Stimulated activated CD4-positive, alpha-beta T cell treated with anti-CD3 and anti-CD28 coated beads, Interleukin-1b, Interleukin-23, amount 100 ng/mL, for 24 hours (primary cell): ENCODE measurements at places on chromosomes 6 and 20.

GRCh38 chr6:26485112-26485780, 14.9 kb upstream of the BTN1A1 start:
- no peak for DNase-seq

- DNase-seq, result no peak
Observed at GRCh38 chr20:40160097-40160550, 528.9 kb downstream of the MAFB start.

DNA sequence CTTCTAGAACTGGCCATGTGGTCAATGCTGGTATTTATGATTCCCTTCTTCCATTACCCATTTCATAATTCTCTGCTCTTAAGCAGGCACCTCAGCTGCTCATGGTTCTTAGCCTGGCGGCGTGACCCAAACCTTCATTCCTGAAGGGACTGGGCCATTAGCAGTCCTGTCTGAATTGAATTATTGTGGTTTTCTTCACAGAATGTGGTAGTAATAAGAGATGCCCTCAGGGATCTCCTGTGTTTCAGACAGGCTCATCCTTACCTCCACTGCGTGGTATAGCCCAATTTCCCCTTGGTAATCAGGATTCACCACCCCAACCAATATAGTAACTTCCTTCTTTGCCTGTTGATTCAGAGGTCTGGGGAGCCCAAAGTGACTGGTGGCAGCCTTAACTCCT, 37.6 kb downstream of the PKIB start:
- no peak for DNase-seq

GRCh38 chr6:85669735-85670194, 27.1 kb upstream of the SYNCRIP start:
- DNase-seq, result no peak

GRCh38 chr20:50794846-50795634, at the start of gene BCAS4:
BCAS4 (plus strand) TSS chr20:50795061; CDS start chr20:50795084, 23 bp downstream.
- DNase-seq, result peak; percentile 78

- no peak for DNase-seq
Observed at GRCh38 chr6:116214681-116215080, 39.2 kb downstream of the TSPYL4 start.

DNA sequence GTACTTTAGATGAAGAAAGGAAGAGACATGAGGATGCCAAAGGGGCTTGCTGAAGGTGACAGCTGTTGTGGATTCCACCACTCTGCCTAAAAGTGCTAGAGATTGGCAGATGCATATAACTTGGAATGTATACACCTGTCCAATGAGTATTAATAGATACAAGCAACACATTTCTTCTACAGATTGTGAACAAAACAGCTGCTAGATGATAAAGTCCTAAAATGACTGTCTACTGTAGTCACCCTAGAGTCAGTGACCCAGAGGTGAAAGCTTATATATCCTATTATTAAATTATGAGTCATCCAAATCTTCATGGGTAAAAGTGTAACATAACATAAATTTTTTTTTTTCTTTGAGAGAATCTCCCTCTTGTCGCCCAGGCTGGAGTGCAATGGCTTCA, 5.2 kb downstream of the RNF217 start:
- DNase-seq, result no peak

- no peak for DNase-seq
Observed at GRCh38 chr20:62451156-62451767, 23.9 kb upstream of the RBBP8NL start.

DNA sequence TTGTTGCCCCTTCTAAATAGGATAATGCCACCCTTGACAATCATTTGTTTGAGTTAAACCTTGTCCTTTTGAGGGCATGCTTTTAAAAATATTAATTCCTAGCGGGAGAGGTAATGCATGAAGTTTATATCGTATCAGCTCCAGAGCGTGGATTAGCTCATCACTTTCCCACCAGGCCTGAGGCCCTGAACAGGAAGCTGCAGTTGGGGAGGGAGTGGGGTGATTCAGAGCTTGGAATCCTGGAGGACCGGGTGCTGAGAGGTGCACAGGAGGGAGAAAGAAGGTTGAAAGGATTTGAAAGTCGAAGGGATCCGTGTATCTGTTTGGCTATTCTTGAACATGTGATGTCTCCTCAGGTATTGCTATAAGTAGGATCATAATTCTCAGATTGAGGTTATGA, 25.0 kb downstream of the ZDHHC14 start:
- DNase-seq, result no peak

- no peak for DNase-seq
Observed at GRCh38 chr6:11128608-11129007, 17.1 kb upstream of the ERVFRD-1 start.

- no peak for DNase-seq
Observed at GRCh38 chr20:48787861-48788375, 39.9 kb downstream of the PREX1 start.

DNA sequence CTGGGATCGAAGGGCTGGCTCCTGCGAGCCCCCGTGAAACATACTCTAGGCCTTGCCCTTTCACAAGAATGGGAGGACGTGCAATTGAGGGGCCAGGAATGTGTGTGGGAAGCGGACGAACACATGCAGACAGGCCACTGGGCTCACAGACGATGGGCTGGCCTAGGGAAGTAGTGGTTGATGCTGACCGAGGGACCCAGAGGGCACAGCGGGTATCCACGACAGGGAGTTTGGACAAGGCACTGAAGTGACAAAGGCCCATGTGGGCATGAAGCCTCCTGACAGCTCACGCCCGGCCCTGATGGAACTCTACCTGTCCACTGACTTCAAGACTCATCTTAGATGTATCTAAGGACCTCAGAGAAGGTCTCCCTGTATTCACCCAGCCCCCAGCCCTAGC, 52.2 kb downstream of the MYH7B start:
- no peak for DNase-seq

GRCh38 chr6:144955859-144956258, 670.7 kb downstream of the UTRN start:
- no peak for DNase-seq

GRCh38 chr20:23360531-23360930, 1.5 kb upstream of the GZF1 start:
- DNase-seq, result no peak

GRCh38 chr20:13353261-13353945, 132.3 kb downstream of the ISM1 start:
- DNase-seq, result no peak

DNA sequence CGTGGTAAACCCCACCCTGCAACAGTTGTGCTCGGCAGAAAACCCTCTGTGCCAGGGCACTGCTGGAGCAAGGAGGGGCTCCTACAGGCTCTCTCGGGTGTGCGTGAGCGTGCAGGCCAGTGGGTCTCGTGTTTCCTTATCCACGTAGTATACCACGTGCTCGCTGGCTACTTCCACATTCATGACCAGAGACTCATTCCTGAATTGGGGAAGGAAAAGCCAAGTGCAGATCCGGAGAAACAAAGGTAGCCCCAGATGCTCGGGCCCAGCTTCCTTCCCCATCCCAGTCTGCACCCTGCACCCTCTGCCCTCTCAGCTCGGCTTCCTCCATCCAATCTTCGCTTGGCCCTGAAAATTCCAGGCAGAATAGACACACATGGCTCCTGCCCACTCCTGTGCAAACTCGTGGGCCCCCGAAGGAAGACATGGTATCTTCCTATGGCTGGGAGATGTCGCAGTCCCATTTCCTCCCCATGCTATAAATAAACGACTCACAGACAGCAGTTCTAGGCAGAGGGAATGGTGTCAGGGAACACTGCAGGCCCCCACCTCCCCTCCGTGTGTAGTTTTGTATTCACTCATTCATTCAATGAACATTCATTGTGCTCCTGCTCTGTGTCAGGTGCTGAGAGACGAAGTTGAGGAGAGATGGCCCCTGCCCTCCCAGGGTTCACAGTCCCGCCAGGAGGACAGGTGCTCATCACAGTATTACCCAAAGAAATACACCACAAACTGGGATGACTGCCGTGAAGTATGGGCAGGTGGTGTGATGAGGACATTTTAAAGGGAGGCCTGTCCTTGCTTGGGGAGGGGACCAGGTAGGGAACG, 29.6 kb downstream of the NPEPL1 start:
- no peak for DNase-seq

DNA sequence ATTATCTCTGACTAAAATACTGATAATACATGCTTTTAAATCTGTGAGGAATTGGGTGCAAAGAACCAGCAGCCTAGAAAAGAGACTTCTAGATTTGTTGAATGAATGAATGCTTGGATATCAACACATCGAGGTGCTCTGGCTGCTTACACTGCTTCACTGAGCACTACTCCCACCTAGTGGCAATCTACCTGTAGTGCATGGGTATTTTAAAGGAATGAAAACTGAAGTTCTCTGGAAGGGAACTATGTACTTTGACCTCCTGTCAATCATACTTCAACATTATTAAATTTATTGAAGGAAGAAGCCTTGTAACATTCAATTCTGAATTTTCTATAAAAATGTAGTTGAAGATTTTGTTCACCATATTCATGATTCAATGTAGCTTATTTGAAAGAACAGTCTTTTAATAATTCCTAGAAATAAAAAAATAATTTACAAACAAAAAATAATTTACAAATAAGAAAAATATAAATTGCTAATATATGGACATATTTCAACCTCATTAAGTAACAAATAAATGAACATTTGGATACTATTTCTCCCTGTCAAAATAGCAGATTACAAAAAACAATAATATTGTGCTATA, 111.2 kb upstream of the MMS22L start:
- DNase-seq, result peak; percentile 23

- peak; percentile 69 for DNase-seq
Observed at GRCh38 chr6:33430991-33431879, 11.4 kb downstream of the SYNGAP1 start.

GRCh38 chr20:18831830-18832499, 18.4 kb downstream of the SCP2D1 start:
- DNase-seq, result no peak

GRCh38 chr6:56482525-56482924, 160.2 kb downstream of the DST start:
- DNase-seq, result no peak

GRCh38 chr6:73823046-73823735, 127.2 kb downstream of the CD109 start:
- DNase-seq, result no peak

DNA sequence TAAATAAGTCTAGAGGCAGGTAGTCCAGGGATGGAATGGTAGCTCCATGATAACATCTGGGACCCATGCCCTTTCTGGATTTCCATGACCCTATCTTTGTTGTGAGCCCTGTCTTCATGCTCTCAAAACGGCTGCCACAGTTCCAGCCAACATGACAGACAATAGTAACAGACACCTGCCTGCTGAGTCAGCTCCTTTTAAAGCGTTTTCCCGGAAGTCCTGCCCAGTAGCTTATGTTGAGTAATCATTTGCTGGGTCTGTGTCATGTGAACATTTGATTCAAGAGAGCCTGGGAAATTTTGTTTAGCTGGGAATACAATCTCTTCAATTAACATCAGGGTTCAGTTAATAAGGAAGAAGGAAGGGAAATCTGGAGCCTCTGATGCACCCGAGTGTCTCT, 262.2 kb upstream of the SULF2 start:
- no peak for DNase-seq

DNA sequence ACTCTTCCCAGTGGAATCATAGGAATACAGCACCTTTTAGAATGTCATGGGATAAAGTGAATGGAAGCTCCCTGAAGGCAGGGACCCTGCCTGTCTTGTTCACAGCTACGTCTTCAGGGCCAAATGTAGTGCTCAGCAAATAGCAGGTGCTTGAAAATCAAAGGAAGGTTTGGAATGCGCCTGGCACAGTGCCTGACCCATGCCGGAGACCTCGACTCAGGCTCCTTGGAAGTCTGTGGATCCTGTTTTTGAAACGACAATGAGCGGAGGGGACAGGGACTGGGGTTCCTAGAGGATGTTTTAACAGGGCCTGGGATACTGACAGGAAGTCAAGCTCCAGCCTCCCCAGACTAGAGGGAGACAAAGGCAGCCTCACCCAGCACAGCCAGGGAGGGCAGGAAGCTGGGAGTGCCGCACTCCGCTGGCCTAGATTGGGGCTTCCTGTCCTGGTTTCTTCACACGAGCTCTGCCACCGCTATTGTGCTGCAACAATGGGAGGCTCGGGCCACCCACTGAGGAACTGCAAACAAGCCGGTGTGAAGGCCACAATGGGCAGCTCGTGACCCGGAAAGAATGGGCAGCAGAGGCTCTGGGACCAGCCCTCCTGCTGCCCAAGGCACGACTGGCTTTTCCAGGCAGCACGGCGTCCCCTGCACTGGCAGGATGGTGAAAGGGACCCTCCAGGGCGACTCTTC, 76.7 kb downstream of the PREX1 start:
- no peak for DNase-seq
